Bronchial smooth muscle cell (primary cell): ENCODE measurements at places on chromosomes 1 and 21. TPM values are rescaled to one million over a fixed set of nuclear protein-coding genes. Genes with fewer than 3 reads are reported as not detected.

The CENPF gene
- 1.6 and 6.3 TPM in 2 replicates for total RNA-seq

The PRELP gene
- total RNA-seq = under 0.01 and 1.1 TPM in 2 replicates

The GPX7 gene
- total RNA-seq = 27.0 and 47.3 TPM in 2 replicates

The SLC9C2 gene
- not detected in 2 replicates for total RNA-seq

The ARID4B gene
- 32.2 and 44.8 TPM in 2 replicates for total RNA-seq
